Memory B cell (primary cell): ENCODE measurements at places on chromosomes 4 and X.

GRCh38 chr4:137949746-137950145 lies 292.4 kb downstream of the SLC7A11 start:
- H3K27me3 ChIP-seq: no peaks in the 10 kb centered on the region
- DNase-seq: no peak
- no peak overlapping the region for H3K27ac ChIP-seq
- no peak overlapping the region for H3K4me3 ChIP-seq
- H3K4me1 ChIP-seq: no peaks in the 10 kb centered on the region

DNA sequence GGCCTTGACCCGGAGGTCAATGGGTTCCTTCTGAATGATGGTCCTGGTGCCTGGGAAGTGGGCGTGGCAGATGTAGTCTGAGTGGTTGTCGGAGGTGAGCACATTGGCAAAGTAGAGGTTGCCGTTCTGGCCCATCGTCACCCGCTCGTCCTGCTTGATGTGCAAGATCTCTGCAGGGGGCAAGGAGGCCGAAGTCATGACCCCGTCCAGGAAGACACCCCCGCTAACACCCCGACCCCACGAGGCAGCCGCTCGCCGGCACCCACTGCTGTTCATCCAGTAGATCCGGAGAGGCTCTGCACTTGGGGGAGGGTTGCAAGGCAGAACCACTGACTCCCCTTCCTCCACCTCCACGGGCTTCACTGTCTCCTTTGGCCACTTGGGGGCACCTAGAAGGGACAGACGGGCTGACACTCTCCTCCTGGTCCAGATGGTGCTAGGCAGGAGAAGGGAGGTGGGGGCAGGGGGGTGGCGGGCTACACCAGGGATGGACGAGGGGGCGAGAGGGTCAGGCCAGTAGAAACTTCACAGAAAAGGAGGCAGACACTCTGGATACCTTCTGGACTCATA lies 15.1 kb downstream of the L1CAM start:
- H3K27me3 ChIP-seq: peaks cover 10% of the 10 kb centered on the region
- peaks cover 2% of the 10 kb centered on the region for H3K4me1 ChIP-seq
- no peak overlapping the region for H3K4me3 ChIP-seq
- DNase-seq: no peak

DNA sequence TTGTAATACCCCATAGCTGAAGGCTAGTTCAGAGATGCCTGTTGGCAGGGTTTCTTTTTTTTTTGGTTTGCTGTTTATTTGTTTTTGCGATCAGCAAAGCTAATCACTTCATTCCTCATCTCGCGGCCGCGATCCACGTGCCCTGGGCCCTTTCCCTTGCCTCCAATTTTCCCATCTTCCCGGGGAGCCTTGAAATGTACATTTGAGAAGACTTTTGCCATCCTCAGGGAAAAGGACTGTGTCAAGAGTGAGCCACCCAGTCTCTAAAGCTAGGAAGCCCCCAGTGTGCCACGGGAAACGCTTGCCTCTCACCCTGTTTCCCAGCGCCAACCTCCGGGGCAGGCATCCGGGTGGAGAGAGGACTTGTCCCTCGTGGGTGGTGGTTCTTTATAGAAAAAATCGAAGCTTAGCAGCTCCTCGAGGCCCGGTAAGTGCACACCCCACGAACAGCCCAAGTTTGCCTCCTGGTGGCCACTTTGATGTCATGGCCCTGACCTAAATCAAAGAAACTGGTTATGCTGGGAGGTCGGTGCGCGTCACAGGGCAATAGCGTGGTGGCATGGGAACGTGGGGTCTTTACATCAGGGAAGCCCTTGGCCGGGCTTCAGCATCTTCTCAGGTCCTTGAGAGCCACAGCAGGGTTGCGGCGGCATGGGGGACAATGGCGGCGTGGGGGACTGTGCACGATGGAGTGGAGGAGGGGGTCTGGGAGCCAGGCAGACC lies 42.0 kb downstream of the MAP7D3 start:
- peak overlapping the region; percentile 37 for H3K4me3 ChIP-seq
- no peak for DNase-seq
- H3K27ac ChIP-seq: no peak overlapping the region
- H3K36me3 ChIP-seq: no peaks in the 10 kb centered on the region

- no peak overlapping the region for H3K27ac ChIP-seq
- H3K36me3 ChIP-seq: no peaks in the 10 kb centered on the region
- H3K4me1 ChIP-seq: no peaks in the 10 kb centered on the region
- H3K27me3 ChIP-seq: no peaks in the 10 kb centered on the region
- H3K4me3 ChIP-seq: no peak overlapping the region
These were observed 73.6 kb upstream of the TENM3 start for GRCh38 chr4:182169572-182169971.

DNA sequence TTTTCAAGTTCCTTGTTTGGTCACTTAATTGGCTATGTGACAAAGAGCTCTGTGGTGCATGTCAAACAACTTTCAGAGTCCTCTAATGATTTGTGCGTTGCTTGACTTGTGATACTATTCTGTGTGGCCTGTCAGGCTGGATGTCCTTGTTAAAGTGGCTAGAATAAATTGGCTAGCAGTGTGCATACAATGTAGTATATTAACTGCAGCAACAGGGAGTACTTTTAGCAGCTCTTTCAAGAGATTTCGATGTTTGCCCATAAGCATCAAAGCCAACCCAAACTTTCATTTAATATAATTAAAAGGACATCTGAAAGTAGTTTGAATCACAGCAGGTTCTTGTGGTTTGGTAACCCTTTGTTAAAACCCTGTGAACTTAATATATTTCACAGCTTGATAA lies 718.9 kb downstream of the ADGRL3 start:
- H3K4me1 ChIP-seq: no peaks in the 10 kb centered on the region
- H3K36me3 ChIP-seq: no peaks in the 10 kb centered on the region
- no peaks in the 10 kb centered on the region for H3K27me3 ChIP-seq
- H3K27ac ChIP-seq: no peak overlapping the region
- no peak overlapping the region for H3K4me3 ChIP-seq

- no peak for DNase-seq
- no peak overlapping the region for H3K27ac ChIP-seq
- no peaks in the 10 kb centered on the region for H3K27me3 ChIP-seq
- H3K36me3 ChIP-seq: no peaks in the 10 kb centered on the region
These were observed 438.1 kb downstream of the INPP4B start for GRCh38 chr4:142408003-142408441.

DNA sequence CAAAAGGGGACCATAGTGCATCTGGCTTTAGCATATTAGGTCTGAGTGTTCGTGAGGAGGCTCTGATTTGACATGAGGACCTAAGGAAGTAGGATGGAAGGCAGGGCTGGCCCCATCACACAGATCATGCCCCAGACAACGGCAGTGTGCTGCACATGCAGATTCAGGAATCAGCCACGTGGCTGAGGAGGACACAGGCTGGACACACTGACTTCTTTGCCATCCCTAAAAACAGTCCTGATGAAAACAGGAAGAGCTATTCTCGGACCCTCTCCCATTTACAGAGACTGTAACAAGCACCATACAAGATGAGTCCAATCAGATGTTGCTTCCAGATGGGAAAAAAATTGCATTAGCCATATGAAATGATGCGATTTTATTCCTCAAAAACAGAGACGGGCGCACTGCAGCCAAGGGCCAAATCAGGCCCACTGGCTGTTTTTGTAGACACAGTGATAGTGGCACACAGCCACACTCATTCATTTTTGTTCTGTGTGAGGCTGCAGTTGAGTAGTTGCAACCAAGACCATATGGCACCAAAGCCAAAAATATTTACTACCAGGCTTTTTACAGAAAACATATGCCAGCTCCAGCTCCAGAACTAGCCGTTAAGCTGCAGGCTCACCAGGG lies 41.0 kb downstream of the ACSL1 start:
- no peak for DNase-seq
- H3K27ac ChIP-seq: no peak overlapping the region

GRCh38 chr4:183257808-183258207 lies 62.3 kb downstream of the CLDN22 start:
- no peaks in the 10 kb centered on the region for H3K36me3 ChIP-seq
- no peak overlapping the region for H3K27ac ChIP-seq
- H3K27me3 ChIP-seq: peaks cover 2% of the 10 kb centered on the region
- DNase-seq: no peak

GRCh38 chrX:47846040-47846439 lies 9.3 kb downstream of the ZNF81 start:
- peaks cover 13% of the 10 kb centered on the region for H3K4me1 ChIP-seq
- DNase-seq: no peak
- no peaks in the 10 kb centered on the region for H3K27me3 ChIP-seq
- H3K4me3 ChIP-seq: no peak overlapping the region
- peaks cover 20% of the 10 kb centered on the region for H3K36me3 ChIP-seq
- H3K27ac ChIP-seq: no peak overlapping the region

DNA sequence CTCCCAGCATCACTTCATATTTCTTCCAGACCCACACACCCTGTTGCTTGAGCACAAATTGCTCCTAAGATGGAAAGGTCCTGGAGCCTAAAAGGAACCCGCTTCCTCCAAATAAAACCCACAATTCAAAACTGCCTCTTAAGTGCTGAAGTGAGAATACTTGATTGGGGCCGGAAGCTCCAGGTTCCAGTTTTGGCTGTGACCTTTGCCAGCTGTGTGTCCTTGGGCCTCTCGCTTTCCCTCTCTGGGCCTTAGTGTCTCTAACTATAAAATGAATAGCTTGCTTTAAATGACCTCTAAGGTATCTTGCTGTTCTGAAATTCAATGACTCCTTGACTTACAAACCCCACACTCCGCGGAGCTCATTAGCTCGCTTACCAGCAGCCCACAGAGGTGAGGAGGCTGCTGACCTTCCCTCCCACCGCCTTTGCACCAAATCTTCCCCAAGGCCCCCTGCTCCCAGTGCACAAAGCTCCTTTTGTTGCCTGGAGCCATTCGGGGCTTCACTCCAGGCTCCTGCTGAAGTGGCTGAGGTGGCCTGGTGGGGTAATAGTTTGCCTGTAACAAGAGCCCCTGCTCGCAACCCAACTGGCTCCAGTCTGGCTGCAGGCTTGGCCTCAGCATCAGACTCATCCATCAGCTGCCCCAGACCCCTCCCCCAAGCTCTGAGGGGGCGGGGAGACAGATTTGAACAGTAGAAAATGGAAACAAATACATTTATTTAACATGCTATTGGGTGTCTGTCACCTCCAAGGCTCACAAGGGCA lies 21.8 kb downstream of the STARD8 start:
- H3K4me1 ChIP-seq: no peaks in the 10 kb centered on the region
- peaks cover 5% of the 10 kb centered on the region for H3K27me3 ChIP-seq
- no peaks in the 10 kb centered on the region for H3K36me3 ChIP-seq

GRCh38 chr4:8835521-8836365 lies 35.9 kb downstream of the HMX1 start:
- H3K36me3 ChIP-seq: peaks cover 1% of the 10 kb centered on the region
- H3K27ac ChIP-seq: no peak overlapping the region
- H3K4me3 ChIP-seq: no peak overlapping the region
- peaks cover 11% of the 10 kb centered on the region for H3K27me3 ChIP-seq
- no peak for DNase-seq

- H3K36me3 ChIP-seq: peaks cover 10% of the 10 kb centered on the region
- no peak for DNase-seq
- no peak overlapping the region for H3K4me3 ChIP-seq
- no peak overlapping the region for H3K27ac ChIP-seq
These were observed 5.5 kb downstream of the CASP3 start for GRCh38 chr4:184643731-184644130.

- no peaks in the 10 kb centered on the region for H3K36me3 ChIP-seq
- no peak for DNase-seq
- H3K27ac ChIP-seq: no peak overlapping the region
- no peak overlapping the region for H3K4me3 ChIP-seq
- H3K27me3 ChIP-seq: peaks cover 8% of the 10 kb centered on the region
- H3K4me1 ChIP-seq: peaks cover 3% of the 10 kb centered on the region
These were observed 116.2 kb upstream of the KIT start for GRCh38 chr4:54541426-54542118.

DNA sequence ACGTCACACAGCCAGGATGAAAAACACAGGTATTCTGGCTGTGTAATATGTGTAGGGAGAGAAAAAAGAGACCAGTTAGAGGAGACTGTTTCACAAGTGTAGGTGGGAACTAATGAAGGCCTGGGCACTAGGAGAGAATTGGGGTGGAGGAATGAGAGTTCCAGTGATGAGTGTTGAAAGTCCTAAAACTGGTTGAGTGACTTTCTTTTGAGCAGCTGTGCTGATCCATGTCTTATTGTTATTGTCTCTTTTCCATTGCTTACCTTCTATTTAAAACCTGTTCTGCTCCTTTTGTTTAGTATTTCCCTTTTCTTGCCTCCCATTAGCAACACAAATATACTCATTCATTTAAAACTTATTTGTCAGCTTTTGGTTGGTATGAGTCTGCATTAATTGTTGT lies 88.7 kb downstream of the PDLIM5 start:
- no peak for DNase-seq
- peaks cover 7% of the 10 kb centered on the region for H3K4me1 ChIP-seq
- no peak overlapping the region for H3K4me3 ChIP-seq
- H3K27me3 ChIP-seq: no peaks in the 10 kb centered on the region
- H3K27ac ChIP-seq: no peak overlapping the region

GRCh38 chrX:310621-311155 lies 7.9 kb downstream of the GTPBP6 start:
- peaks cover 34% of the 10 kb centered on the region for H3K36me3 ChIP-seq
- H3K27ac ChIP-seq: no peak overlapping the region
- H3K4me1 ChIP-seq: no peaks in the 10 kb centered on the region
- no peaks in the 10 kb centered on the region for H3K27me3 ChIP-seq
- no peak overlapping the region for H3K4me3 ChIP-seq

DNA sequence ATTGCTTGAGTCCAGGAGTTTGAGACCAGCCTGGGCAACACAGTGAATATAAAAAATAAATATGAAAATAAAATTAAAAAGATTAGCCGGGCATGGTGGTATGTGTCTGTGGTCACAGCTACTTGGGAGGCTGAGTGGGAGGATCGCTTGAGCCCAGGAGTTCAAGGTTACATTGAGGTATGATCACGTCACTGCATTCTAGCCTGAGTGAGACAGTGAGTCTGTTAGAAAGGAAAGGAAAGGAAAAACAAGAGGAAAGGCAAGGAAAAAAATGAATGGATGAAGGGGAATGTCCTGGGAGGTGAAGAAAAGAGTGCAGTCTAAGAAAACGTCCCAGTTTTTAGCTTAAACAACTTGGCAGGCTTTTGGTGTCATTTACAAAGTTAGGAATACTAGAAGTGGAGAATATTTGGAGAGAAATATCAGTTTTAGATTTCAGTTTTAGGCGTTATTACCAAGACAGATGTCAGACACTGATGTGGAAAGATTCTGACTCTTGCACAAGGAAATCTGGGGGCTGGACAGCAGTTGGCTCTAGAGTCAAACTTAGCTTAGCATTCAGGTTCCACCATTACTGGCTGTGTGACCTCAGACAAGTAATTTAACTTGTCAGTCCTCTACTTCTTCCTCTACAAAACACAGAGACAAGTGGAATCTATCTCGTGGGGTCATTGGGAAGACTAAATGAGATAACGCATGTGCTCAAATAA lies 139.0 kb downstream of the TSPAN5 start:
- no peak overlapping the region for H3K4me3 ChIP-seq
- H3K27ac ChIP-seq: peak overlapping the region; percentile 81
- no peak for DNase-seq
- no peaks in the 10 kb centered on the region for H3K27me3 ChIP-seq

DNA sequence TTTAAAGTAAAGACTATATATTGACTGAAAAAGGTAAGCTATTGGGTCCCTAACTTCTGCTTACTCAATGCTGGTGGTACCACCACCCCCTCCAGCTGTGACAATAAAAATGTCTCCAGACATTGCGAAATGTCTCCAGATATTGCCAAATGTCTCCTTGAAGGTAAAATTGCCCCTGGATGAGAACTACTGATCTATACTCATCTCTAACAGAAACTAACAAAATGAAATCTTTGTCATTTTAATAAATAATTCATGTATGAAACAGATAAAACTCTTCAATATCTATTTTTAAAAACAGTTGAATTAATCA lies 20.1 kb downstream of the CLTRN start:
- no peaks in the 10 kb centered on the region for H3K4me1 ChIP-seq
- H3K4me3 ChIP-seq: no peak overlapping the region
- no peak overlapping the region for H3K27ac ChIP-seq
- peaks cover 2% of the 10 kb centered on the region for H3K36me3 ChIP-seq
- no peak for DNase-seq

- H3K27ac ChIP-seq: no peak overlapping the region
- peaks cover 5% of the 10 kb centered on the region for H3K4me1 ChIP-seq
- no peaks in the 10 kb centered on the region for H3K27me3 ChIP-seq
- H3K4me3 ChIP-seq: no peak overlapping the region
These were observed 11.3 kb upstream of the DRP2 start for GRCh38 chrX:101208152-101208905.
